ENCODE measurements at places on chromosomes 12 and 14.
A peak's percentile ranks its signal among the peaks of the same experiment; 100 is the strongest.

DNA sequence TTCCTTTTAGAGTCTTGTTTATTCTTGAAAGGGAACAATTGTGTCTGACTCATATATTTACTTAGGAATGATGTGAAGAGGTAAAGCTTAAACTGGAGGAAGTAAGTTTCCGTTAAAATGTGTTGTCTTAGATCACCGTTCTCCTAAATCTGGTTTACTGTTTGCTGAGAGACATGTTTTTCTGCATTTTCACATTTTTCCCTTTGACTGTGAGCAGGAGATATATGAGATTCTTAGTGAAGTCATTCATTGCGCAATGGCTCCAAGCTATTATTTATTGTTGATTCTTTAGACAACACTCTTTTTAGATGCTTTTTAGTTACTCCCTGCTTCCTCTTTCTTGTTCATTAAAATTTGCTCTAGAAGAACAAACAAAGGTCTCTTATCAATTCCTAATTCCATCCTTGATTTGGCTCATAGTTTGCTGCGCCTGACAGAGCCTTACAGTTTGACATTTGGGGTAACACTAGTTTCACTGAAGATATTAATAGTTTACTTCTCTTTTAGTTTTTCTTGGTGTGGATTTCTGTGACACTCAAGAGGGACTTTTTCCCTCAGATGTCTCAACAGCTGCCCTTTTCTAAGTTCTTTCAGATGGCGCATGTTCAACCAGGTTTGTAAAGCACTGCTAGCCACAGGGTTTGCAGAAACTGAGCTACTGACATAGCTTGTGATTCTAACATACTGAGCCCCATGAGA lies 11.4 kb downstream of the CLECL1 start:
- no peak for DNase-seq

DNA sequence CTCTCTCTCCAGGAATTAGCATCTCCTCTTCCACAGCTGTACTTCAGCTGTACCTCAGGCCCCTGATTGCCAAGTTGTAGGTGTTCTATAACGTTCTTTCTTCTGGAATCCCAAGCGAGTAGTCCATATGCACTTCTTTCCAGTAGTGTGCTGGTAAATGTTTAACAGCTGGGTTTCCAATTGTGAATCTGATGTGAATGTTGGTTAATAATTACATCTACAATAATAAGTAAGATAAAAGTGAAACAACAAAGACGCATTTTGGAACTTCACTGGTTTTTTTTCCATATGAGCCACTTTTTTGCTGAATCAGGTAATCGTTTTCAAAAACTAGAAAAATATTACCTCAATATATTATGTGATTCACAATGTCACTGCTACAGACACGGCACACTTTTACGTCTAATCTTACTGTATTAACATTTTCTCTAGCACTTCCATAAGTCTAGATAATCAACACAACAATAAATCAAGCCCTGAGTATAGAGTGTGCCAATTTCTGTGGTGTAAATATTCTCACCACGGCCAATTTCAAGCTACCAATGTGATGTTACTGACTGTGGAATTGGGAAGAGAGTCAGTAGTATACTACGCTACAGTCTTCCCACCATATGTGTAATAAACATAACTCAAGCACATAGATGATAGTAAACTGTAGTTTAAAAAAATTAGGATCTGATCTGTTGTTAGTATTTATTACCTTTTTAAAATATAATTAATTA lies 113.0 kb downstream of the ZFP36L1 start:
- no peak for DNase-seq

GRCh38 chr12:12791756-12792369 lies 6.4 kb downstream of the APOLD1 start:
- DNase-seq: no peak

DNA sequence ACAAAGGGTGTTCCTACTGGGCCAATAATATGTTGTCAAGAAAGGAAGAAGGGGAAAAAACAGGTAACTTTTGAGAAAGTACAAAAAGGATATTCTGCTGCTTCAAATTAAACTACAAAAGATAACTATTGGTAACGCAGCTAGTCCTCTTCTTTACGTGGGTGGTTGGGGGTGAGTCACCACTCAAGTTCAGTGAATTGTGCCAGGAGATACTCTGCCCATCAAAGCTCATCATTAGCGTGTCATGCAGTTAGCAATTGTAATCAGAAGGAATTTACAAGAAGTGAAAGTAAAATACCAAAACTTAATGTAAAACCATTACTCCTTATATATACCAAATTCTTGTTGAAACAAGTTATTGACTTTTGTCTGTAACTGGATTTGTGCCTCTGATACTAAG lies 342.0 kb downstream of the NPAS3 start:
- DNase-seq: no peak

DNA sequence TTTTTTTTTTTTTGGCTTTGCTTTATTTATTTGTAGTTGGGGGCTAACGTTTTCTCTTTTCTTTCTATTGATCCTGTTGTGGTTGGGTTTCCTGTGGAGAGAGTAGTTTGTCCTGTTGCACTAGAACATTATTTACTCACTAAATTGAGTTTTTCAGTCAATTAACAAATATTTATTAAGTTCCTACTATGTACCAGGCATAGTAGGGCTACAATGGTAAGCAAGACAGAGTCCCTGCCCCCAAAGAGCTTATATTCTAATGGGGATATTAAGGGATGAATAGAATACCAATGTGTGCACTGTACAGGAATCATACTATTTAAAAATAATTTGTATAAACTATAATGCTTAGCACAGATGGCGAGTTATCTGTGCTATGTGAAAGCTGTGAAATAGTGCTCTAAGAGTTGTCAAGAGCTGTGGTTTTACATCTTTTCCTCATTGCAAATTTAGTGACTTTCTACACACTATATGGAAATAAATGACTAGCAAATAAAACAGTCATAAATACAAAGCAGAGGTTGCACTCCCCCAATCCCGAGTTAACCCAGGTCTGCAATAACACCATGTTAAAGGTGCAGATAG lies 94.9 kb downstream of the GPR135 start:
- DNase-seq: no peak

DNA sequence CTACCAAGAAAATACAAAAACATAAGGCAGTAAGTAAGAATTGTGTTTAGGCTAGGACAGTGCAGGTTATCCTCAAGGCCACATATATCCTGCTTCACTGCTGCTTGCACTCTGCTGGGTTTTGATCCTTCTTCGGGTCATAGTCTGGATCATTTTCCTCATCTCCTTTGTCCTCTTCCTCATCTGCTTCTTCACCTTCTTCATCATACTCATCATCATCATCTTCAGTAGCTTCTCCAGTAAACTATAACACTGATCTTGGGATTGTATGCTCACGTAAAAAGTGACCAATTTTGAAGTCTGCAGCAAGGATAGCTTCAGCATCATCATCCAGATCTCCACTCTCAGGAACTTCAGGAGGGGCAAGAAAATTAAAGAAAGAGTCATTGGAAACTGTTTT lies 29.4 kb downstream of the YARS2 start:
- DNase-seq: no peak

DNA sequence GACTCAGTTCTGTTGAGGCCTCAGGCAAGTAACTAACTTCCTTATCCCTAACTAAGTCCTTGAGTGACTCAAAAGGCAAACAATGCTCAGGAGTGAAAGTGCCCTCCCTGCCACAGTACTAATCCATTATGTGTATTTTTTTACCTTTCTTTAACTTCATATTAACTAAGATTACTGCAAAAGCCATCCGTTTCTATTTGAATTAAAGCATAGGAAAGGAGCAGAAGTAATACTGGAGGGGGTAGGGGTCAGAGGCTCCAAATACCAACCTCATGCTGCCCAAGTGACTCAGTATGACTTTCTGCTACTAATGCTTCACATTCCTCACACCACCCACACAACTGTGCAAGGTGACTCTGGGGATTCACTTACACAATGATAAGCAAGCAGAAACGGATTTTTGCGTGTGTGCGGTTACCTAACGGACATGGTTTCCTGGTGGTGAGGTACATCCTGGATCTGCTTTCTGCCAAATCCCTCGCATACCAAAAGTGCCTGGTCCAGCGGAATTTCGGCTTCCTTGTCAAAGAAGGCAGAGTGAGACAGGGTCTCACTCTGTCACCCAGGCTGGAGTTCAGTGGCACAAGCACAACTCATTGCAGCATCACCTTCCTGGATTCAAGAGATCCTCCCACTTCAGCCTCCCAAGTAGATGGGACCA lies 25.1 kb downstream of the MOK start:
- DNase-seq: no peak

DNA sequence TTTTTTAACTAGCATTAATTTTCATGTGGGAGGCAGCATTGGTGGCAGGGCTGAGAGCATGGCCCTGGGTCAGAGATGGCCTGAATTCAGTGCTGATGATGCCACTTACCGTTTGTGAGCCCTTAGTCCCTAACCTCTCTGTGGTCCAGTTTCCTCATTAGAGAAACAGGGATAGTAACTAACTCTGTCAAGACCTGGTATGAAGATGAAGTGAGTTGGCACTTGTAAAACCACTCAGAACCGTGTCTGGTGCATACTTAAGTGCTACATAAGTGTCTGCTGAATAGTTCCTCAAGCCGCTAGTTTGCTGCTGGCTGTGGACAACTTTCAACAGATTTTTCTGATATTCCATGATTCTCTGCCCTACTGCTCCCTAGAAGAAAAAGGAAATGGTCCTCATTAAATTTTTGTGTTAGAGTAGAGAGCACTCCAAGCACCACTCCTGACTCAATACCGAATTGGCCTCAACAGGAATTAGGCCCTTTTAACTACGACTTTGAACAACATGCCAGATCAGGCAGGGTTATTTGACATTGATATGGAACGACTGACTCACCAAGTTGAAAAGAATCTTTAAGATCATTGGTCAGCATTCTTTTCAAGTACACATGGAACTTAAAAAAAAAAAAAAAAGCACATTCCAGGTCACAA lies 250.2 kb downstream of the ANO2 start:
- DNase-seq: no peak

DNA sequence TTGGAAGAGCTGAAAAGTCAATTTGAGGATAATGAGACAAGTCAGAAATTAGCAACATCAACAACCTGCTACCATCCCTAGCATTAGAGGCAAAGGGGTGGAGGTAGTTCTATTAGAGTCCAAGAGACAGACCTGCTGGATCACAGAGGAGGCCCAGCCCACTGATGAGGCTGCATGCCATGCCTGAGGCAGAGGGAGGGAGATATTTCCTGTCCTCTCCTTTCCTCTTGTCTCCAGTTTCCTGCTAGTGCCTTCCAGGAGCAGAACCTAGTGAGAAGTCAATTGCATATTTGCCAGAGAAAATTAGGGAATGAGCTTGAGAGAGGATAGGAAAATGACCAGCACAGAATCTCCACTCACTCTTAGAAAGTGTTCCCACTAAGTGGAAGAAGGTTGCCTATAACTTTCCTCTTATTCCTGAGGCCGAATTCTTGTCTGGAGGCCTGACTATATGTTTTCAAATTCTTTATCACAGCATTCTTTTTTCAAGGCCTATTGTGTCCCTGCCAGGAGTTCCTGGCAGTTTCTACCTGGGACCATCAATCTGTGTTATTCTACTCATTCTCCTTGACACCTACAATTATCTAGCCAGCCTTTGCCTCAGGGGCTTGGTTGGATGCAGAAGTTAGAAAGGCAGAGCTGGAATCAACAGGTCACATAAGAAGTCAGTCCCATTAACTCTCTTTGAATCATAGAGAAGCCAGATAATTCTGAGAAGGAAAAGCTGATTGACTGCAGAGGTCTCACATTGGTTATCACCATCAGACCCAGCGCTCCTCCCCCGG lies 121.9 kb downstream of the EMP1 start:
- DNase-seq: no peak

DNA sequence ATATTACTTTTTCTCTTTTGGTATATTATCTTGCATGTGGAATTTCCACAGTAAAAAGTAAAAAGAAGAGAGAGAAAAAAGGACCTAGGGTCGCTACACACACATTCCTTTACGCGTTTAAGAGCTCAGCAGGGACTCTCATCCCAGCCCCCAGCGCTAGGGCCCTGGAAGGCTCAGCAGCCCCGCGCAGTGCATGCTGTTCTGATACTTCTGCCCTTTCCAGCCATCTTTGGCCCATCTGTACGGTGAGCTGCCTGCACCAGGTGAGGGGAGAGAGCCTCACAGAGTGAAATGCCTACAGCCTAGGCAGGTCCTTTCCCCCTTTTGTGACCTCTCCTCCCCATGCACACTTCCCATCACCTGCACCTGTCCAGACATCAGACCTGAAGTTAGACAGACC lies 1.6 kb upstream of the LTBR start:
- DNase-seq: no peak

DNA sequence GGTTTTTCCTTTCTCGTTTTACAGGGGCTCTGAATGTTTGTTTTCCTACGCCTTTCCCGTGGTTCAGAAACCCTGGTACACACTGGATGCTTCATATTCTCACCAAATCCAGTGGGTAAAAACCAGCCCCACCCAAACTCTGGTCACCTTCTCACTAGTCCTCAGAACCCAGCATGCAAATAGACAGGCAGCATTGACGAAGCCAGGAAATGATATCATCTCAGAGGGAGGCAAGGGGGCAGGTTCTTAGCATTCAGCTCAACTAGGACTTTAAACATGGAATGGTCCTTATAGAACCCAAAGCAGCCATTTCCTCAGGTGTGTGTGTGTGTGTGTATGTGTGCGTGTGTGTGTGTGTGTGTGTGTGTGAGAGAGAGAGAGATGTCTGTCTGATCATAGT lies 142.0 kb downstream of the KCNK10 start:
- DNase-seq: no peak

DNA sequence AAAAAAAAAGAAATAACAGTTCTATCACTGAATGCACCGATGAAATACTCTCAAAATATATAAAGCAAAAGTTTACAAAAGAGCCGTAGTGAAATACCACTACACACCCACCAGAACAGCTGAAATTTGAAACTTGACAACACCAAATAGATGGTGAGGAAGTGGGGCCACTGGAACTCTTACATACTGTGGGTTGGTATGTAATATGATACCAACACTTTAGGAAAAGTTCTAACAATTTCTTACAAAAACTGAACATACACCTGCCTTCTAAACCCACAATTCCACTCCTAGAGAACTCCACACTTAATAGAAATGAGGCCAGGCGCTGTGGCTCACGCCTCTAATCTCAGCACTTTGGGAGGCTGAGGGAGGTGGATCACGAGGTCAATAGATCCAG lies 14.1 kb downstream of the EIF5 start:
- no peak for DNase-seq

GRCh38 chr12:123389560-123390351 lies 5.8 kb downstream of the KMT5A start:
- peak; percentile 13 for DNase-seq

DNA sequence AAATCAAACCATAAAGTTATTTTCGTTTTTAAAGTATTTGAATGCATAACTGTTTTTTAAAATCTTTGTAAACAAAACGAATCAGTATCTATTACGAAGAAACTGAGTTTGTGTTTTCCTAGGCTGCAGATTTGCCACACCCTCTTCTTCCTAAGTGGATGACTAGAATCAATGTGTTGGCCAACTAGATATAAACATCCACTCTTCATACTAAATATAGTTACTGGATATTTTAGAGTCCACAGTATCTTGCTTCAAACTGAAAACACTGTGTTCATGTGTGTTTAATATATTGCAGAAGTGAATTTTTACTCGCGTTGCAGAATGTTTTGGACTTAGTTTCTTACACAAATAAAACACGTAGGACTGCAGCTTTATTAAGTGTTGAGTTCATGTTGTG lies 63.2 kb downstream of the KLHL28 start:
- no peak for DNase-seq

- no peak for DNase-seq
Observed at GRCh38 chr14:52716155-52716554, 9.2 kb downstream of the PSMC6 start.

Data from CD4-positive, alpha-beta T cell treated with Interleukin-4 for 4 hours (primary cell).